GM10248 (cell line): ENCODE measurements at places on chromosomes 7 and 10.

GRCh38 chr10:85811405-85811804 lies 555.2 kb downstream of the GRID1 start:
- no peak for DNase-seq

DNA sequence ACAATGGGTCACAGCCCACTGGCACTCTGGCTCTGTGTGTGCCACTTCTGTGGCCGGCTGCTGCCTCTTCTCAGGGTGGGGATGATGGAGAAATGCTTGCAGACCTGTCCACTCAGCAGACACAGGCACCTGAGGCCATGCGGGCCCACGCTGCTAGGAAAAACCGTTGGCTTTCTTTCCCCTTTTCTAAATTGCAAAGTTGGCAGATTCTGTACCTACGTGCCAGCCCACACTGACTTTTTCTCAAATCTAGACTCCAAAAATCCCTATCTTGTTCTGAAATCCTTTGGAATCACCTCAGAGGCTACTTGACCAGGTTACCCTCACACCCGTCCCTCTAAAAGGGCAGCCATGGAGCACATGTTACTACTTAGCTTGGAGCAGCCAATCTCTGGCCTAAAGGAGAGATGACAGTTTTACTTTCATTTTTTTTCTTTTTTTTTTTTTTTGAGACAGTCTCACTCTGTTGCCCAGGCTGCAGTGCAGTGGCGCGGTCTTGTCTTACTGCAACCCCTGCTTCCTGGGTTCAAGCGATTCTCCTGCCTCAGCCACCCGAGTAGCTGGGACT lies 99.4 kb downstream of the RNF216 start:
- peak; percentile 55 for DNase-seq

DNA sequence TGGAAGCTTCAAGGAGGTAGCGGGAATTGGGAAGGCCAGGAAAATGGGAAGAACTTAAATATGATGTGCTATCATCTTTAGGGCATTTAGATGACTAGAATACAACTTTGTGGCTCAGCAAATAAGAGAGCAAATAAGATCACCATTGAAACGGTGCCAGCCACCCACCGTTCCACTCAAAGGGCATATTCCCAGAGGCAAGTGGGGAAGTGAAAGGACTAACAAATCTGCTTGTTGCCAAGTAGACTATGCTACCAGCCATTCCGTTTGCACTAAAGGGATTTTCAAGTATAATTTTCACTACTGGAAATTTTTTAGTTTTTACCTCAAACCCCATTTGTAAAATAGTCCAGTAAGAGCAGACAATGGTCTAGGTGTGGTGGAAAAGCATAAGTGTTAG lies 4.0 kb upstream of the PPP1R3C start:
- no peak for DNase-seq

DNA sequence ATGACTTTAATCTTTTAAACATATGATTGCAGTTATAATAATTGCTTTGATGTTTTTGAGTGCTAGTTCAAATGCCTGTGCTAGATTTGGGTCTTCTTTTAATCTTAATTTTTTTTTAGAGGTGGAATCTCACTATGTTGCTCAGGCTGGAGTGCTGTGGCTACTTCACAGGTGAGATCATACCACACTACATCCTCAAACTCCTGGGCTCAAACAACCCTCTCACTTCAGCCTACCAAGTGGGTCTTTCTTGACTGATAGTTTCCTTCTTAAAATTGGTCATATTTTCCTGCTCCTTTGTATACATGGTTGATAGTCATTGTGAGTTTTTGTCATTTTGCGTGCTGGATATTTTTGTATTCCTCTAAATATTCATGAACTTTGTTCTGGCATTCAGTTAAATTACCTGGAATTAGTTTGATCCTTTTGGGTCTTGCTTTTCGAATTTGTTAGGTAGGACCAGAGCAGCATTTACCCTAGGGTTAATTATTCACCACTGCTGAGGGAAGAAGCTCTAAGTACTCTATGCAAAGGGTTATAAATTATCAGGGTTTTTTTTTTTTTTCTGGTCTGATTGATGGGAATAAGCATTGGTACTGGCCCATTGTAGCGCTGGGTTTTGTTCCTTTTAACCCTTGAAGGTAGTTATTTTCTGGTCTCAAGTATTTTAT lies 12.1 kb upstream of the TCAF1 start:
- DNase-seq, result no peak

DNA sequence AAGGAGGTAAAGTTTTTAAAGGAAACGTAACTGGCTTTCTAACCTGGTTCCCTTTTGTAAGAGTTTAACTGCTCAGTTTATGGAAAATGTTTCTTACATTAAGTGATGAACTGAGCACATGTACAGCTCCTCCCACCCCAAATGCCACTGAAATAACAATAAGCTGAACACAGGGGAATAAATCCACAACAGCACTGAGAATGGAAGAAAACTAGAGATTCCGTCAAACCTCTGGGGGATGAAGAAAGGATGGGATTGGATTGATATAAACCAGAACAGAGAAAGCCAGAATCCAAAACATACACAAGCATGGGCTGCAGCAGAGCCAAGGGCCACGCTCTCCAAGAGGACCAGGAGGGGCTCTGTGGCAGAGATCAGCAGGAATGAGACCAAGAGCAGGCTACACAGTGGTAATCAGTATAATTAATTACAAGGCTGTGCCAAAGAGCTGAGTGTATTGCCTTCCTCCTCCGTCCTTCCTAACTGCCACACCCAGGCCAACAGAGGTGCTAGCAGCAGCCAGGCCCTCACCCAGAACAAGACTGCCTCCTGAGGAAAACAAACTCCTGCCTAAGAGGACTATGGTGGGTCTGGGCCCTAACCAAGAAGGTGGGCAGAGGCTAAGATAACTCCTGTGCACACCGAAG lies 73.9 kb downstream of the KIAA1549 start:
- no peak for DNase-seq

DNA sequence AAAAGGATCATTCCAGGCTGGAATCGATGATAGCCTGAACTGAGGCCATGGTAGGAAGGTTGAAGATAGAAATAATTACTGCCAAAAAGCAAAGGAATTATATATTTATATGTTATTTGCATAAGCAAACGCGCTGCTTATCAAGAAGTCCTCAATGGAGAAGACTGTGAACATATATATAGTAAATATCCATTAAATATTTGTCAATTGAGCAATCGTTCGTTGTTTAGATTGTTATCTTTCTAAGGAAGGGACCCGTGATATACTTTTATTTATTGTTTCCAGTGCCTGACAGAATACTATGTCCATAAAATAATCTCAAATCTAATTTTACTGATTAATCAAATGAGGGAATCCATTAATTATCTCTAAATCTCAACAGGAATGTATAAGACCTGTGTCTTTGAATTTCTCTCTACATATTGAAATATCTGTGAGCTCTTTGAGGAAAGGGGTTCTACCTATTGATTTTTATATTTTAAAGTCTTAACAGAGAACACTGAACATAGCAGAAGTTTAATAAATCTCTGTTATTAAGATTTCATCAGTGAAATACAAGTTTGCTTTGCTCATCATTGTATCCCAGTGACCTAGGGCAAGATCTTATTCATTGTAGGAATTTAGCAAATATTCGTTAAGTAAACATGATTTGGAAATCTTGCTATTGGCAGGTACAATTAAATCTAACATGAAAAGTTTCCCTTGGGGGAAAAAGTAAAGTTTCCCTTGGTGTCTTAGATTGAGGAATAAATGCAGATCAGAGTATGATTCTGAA lies 12.0 kb upstream of the HERC4 start:
- no peak for DNase-seq

DNA sequence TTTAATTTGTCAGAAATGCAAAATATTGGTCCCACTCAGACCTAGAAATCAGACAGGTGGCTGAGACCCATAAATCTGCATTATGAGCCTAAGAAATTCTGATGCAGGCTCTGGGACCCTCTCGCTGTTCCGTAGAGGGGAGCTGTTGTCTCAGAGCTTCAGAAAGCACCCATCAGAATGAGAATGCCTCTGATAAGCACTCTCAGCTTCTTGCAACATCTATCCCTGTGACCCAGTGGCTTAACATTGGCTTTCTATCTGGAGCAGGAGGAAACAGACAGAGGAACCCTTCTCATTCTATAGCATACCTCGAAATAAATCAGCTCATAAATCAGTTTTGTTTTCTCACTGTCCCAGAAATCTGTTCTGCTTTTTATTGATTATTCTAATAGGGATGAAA lies 184.6 kb upstream of the SP4 start:
- DNase-seq, result no peak

GRCh38 chr7:107703872-107704271 lies 40.1 kb upstream of the CBLL1 start:
- DNase-seq, result no peak

- no peak for DNase-seq
Measured at GRCh38 chr7:43010061-43010460, 77.9 kb downstream of the MRPL32 start.

DNA sequence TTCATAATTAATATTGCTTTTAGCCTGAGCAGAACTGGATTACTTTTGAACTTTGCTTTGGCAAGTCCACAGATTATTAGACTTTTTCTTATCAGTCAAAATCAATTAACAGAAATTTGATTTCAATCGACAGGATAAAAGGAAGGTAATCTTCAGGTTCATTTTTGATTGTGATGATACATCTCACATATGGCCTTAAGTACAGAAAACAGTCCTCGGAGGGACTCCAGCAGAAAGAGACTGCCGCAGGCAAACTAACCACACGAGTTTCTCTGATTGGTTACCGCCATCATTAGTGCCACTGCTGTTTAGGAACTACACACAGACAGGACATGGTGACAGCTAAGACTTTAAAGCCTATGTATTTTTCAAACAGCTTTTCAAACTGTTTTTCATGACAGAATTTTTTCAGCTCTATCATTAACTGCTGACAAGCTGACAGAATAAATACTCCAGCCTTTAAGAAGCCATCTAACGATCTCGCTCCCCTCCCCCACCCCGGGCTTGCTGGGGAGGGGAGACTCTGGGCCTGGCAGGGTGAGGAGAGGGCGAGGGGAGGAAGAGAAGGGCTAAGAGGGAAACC lies 668.2 kb downstream of the KCNMA1 start:
- no peak for DNase-seq

DNA sequence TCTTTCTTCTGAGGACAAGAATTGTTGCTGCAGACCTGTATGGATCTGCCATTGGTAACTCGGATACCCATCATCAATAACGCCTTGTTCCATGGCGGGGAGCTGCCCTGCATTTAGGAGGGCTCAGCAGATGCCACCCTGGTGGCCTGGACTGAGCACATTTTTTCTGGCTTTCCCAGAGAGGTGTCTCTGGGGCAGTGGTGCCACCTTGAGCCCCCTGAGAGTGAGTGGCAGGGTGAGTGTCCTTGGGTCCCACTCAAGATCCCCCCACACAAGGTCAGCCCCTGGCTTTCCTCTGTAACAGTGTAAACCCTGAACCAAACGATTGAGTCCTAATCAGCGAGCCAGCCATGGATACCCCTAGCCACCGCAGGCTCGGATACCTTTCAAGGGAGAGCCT lies 258.6 kb downstream of the GLRX3 start:
- DNase-seq, result no peak

DNA sequence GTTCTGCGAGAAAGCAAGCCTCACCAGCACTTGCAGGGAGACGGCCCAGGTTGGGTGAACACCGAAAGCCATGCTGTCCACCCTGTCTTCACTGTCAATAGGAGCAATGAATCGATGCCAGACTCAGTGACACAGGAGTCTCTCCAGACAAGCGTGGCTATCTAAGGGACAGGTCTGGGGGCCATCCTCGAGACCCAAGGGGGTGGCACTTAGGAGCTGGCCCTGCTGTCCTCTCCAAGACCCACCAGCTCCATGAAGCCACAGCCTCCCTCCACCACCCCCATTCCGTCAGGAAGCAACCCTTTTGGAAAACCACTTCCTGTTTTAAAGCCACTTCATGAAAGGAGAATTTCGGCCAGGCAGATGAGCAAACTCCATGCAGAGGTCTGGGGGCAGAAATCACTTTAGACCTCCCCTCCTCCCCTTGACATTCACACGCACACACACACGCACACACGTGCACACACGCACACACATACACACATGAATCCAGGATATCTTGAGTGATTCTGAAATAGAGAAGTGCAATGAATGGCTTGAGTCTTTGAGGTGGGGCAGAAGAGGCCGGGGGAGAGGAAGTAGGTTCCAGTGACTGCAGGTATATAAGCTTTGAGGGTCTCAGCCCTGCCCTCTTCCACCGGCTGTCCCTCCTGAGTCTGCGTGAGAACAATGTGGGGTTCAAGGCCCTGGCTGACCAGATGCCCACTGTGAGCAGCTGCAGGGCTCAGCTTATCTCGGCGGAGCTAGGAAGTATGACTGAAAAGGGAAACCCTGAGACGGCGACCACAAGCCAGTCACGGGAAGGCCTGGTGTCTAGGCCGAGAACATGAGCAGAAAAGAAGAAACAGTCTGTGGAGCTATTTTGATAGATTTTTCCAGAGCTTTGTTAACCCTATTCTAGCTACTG lies 25.0 kb downstream of the RGS10 start:
- peak; percentile 66 for DNase-seq

GRCh38 chr10:48811917-48812316 lies 127.2 kb downstream of the WDFY4 start:
- no peak for DNase-seq

DNA sequence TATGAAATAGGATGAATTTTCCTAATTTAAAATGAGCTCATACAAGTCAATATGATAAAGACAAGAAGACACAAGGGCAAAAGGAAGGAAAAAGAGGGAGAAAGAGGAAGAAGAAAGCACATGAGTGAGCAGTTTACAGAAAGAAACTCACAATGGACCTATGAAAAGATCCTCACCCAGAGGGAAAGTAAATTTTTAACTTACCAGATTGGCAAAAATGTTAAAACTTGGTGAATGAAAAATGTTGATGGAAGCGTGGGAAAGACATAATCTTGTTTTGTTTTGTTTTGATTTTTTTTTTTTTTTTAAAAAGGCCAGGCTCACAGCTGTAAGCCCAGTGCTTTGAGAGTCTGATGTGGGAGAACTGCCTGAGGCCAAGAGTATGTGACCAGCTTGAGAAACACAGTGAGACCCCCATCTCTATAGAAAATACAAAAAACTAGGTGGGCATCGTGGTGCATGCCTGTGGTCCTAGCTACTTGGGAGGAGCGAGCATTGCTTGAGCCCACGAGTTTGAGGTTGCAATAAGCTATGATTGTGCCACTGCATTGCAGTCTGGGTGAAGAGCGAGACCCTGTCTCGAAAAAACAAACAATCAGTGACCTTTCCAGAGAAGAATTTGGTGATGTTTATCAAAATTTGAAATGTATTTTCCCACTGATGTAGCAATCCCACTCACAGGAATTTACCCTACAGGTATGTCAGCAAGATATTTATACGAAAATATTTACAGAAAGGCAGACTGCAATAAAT lies 152.9 kb upstream of the ASAH2 start:
- no peak for DNase-seq

- DNase-seq, result peak; percentile 80
Measured at GRCh38 chr10:110774069-110775019, 97.4 kb upstream of the PDCD4 start.

GRCh38 chr10:4453950-4454349 lies 372.1 kb upstream of the AKR1E2 start:
- no peak for DNase-seq

DNA sequence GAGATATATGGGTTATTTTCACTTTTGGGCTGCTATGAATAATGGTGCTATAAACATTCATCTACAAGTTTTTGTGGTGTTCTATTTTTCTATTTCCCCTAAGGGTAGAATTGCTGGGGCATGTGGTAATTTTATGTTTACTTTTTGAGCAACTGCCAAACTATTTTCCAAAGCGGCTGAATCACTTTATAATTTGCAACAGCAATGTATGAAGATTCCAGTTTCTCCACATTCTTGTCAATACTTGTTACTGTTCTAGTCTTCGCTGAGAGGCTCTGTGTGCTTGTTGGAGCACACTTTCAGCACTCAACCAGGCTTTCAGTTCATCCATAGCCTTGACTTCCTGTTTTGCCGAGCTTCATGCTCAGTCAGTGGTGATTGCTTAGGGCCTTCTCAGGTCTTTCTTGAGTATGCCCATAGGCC lies 39.0 kb downstream of the ADK start:
- DNase-seq, result peak; percentile 50
